ENCODE measurements at places on chromosomes 5 and 9.
A peak's percentile ranks its signal among the peaks of the same experiment; 100 is the strongest.

DNA sequence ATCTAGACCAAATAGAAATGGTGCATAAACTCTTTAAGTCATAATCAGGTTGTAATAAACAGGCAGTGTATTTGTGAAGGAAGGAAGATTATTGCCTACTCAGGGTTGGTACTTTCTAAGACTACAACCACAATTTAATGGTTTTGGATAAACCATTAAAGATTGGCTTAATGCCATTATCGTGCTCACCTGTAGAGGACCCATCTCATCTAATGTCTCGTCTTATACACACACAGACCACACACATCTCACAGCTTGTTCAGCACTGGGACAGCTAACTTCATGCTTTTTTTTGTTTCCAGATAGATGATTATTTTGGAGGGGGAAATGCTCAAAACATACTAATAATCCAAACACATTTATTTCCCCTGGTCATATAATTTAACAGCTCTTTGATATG lies 175.7 kb upstream of the SLC12A2 start:
- no peak for DNase-seq

- DNase-seq: no peak
These were observed 19.4 kb downstream of the YIPF5 start for GRCh38 chr5:144151026-144151425.

DNA sequence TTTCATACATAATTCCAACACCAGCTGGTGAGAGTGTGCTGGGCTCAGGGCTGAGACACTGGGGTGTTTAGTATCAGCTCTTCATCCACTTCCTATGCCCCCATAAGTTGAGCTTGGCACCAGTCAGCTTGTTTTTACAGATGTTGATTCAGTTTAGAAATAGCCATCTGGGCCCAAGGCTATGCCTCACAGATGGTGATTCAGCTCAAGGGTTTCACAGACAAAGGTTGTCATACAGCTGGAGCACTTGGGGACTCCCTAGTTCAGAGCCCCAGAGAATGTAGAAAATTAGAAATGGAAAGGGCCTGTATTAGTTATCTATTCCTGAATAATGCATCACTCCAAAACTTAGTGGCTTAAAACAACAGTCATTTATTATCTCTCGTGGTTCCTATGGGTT lies 10.3 kb upstream of the CRHBP start:
- peak; percentile 27 for DNase-seq

DNA sequence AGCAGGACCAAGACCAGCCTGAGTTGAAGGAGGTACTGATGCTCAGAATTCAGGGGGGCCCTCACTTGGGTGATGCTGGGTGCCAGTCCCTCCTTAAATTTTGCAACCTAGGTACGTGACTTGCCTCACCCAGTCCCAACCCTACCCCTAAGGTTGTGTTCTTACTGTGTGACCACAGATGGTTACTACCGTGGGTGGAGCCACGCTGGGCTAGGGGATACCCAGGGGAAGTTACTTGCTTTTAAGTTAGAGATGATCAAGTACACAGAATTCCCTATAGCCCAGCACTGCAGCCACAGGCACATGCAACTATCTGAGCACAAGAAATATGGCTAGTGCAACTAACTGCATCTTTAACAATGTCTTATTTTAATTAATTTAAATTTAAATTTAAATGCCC lies 32.9 kb downstream of the NXNL2 start:
- no peak for DNase-seq

- no peak for DNase-seq
These were observed 200.9 kb downstream of the GDNF start for GRCh38 chr5:37638897-37639296.

GRCh38 chr5:123949807-123950340 lies 437.9 kb downstream of the CSNK1G3 start:
- DNase-seq: no peak

DNA sequence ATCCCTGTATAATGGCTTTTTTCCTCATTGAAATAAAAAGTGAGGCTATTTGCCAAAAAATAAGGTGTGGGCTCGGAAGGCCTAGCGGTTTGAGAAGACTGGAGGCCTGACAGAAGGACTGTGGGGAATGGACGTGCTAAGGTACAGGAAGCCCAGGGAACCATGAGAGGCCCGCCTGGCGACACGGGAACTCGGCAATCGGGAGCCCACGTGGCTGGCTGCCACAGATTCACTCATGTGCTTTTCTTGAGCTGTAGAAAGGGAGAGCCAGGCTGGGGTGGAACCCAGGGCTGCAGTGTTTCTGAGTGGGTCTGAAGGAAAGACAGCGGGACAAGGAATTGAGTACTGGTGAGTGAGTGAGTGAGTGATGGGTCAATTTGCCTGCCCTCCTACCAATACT lies 11.9 kb upstream of the DDX41 start:
- no peak for DNase-seq

GRCh38 chr9:131409458-131409992 lies 15.6 kb downstream of the PRRC2B start:
- no peak for DNase-seq

DNA sequence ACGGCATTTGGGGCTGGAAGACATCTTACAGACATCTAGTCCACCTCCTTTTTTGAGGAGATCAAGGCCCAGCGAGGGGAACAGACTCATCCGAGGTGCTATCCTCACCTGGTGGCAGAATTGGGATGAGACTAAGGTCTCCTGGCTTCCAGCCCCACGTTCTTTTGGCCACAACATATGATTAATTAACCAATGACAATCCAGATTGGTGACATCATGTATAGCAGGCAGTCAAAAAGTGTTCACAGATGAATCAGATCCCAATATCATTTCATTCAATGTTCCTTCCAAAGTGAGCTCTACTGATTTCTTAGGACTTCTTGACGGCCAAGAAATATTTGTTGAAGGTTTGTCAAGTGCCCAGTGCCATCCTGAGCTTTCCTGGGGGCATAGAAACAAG lies 3.9 kb downstream of the CFAP77 start:
- no peak for DNase-seq

- no peak for DNase-seq
These were observed 125.2 kb upstream of the CDH18 start for GRCh38 chr5:20113031-20113715.

DNA sequence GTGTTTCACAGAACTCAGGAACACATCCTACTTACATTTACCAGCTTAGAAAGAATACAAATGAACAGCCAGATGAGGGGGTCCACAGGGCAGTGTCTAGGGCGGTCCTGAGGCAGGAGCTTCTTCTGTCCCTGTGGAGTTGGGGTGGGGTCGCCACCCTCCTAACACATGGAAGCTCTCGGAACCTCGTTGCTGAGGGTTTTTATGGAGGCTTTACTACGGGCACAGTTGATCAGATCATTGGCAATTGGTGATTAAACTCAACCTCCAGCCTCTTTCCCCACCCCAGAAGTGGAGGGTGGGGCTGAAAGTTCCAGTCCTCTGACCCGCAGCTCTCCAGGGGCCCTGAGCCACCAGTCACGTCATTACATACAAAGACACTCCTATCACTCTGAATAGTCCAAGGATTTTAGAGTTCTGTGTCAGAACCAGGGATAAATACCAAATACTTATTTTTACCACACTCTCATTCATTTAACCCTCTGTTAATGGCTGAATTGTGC lies 156.9 kb downstream of the COL23A1 start:
- DNase-seq: no peak

DNA sequence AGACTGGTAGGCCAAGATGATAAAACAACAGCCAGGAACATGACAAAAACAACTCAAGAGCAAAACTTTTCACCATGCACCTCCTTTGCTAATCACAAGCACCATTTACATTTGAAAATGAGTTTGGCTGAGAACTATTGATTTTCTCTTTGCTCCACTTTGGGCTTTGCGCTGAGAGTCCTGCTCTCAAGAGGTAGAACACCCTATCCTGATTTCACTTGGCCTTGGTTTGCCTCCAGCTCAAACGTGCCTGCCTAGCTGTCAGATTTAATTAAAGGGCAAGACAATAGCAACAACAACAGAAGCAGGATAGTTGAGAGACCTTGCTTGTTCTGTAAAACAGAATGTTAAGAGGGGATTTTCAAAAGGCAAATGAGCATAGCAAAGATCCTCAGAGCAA lies 128.2 kb upstream of the ASTN2 start:
- DNase-seq: no peak

- no peak for DNase-seq
These were observed 66.6 kb downstream of the C9orf152 start for GRCh38 chr9:110141227-110141793.

DNA sequence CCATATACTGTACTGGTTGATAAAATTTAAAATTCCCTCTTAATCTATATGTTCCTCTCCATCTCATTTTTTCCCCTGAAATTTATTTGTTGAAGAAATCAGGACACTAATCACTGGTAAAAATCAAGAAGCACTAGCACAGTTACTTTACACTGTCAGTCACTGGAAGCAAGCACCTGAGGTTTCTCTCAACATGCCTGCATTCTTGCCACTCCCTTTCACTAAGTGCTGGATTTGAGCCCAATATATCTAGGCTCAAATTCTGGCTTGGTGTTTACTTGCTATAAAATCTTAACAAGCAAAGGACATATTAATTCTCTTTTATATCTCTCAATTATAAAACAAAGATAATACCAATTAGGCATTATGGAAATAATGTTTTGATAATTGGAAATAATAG lies 58.6 kb downstream of the DIAPH1 start:
- no peak for DNase-seq

GRCh38 chr5:91598216-91598615 lies 215.1 kb upstream of the ARRDC3 start:
- no peak for DNase-seq

DNA sequence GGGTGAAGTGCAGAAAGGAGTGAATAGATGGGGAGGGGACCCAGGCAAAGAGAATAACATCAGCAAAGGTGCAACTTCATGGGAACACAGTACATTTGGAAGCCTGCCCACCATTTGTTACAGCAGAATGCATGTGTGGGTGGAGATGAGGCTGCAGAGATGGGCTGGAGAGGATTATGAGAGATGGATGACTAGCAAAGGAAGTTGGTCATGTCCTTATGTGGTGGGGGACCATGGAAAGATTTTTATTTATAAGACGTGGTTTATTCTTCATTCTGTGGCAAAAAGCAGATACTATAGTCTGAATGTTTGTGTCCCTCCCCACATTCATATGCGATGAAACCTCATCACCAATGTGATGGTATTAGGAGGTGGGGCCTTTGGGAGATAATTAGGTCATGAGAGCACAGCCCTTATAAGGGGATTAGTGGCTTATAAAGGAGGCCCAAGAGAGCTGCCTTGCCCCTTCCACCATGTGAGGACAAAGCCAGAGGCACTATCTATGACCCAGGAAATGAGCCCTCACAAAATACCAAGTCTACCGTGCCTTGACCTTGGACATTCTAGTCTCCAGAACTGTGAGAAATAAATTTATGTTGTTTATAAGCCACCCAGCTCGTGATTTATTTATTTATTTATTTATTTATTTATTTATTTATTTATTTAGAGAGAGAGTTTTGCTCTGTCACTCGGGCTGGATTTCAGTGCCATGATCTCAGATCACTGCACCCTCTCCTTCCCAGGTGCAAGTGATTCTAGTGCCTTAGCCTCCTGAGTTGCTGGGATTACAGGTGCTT lies 483.7 kb downstream of the RAB3C start:
- no peak for DNase-seq

- peak; percentile 66 for DNase-seq
These were observed 2.4 kb upstream of the ANKDD1B start for GRCh38 chr5:75608870-75609269.

DNA sequence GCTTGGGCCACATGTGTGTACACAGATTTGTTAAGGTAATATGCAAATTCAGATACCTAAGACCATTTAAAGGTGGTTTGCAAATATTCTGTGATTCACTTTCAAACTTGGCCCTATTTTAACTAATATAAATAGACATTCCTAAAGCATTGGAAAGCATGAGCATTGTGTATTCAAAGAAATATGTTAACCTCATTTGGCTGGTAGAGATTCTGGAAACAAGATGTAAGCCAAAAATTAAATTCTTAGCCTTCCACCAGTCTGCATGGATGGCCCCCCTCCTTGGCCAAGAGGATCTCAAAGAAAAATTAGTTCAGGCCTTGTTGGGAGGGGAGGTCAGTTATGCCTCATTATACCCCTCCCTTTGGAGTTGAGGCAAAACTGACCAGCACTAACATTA lies 38.7 kb upstream of the C6 start:
- no peak for DNase-seq

GRCh38 chr5:132586063-132586462 lies 29.3 kb downstream of the RAD50 start:
- no peak for DNase-seq

- DNase-seq: no peak
These were observed 7.0 kb upstream of the MOCS2 start for GRCh38 chr5:53116597-53116996.

- DNase-seq: no peak
These were observed 103.0 kb upstream of the ERCC6L2 start for GRCh38 chr9:95772320-95773052.

GRCh38 chr9:94479757-94480156 lies 75.1 kb upstream of the PCAT7 start:
- no peak for DNase-seq

GRCh38 chr9:8381601-8382000 lies 582.0 kb upstream of the DMAC1 start:
- DNase-seq: no peak

GRCh38 chr5:176944268-176944667 lies 45.1 kb upstream of the HK3 start:
- DNase-seq: no peak

GRCh38 chr9:90999425-91000397 lies 198.1 kb downstream of the SYK start:
- DNase-seq: no peak

DNA sequence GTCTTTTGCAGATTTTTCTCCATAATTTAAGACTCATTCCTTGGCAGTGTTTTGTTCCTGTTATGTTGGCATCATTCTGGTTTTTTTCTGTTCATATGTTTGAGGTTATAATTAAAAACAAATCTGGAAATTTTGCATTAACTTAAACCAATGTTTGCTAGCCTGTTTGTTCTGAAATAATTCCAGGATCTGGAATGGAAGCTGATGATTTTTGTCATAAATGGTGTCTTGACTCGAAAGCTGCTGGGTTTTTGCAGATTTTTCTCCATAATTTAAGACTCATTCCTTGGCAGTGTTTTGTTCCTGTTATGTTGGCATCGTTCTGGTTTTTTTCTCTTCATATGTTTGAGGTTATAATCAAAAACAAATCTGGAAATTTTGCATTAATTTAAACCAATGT lies 318.7 kb upstream of the IRX4 start:
- no peak for DNase-seq

DNA sequence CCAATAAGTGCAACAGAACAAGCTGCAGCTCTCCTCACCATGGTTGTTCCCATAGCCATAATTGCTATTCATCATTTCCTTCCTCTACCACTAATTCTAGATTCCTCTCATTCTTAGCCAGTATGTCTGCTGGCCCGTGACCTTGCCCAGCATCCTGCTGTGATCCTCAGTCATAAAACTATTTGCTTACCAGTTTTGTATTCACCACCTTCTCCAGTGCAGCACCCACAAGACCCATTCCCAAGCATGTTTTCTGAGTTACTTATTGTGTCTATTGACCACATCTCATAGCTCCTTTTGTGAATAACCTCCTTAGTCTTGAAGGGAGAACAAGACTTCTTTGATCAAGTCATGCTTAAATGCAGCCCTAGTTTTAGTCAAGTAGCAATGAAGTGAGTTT lies 488.0 kb upstream of the CTNND2 start:
- DNase-seq: no peak
